Stimulated activated CD4-positive, alpha-beta T cell treated with anti-CD3 and anti-CD28 coated beads, Interleukin-1b, Interleukin-23, amount 100 ng/mL, for 1 hour (primary cell): ENCODE measurements at places on chromosomes 12 and 14.

- DNase-seq = no peak
Measured at GRCh38 chr12:128513331-128513730, 246.4 kb downstream of the TMEM132C start.

- DNase-seq = no peak
Measured at GRCh38 chr12:55743406-55744339, 751 bp downstream of the GDF11 start.

GRCh38 chr14:23478109-23478759 lies 8.7 kb downstream of the NGDN start:
- DNase-seq = peak; percentile 23

- peak; percentile 72 for DNase-seq
Measured at GRCh38 chr12:121015825-121016766, at the start of gene C12orf43. C12orf43 (minus strand) TSS chr12:121016487; CDS start chr12:121016474, 13 bp downstream.

DNA sequence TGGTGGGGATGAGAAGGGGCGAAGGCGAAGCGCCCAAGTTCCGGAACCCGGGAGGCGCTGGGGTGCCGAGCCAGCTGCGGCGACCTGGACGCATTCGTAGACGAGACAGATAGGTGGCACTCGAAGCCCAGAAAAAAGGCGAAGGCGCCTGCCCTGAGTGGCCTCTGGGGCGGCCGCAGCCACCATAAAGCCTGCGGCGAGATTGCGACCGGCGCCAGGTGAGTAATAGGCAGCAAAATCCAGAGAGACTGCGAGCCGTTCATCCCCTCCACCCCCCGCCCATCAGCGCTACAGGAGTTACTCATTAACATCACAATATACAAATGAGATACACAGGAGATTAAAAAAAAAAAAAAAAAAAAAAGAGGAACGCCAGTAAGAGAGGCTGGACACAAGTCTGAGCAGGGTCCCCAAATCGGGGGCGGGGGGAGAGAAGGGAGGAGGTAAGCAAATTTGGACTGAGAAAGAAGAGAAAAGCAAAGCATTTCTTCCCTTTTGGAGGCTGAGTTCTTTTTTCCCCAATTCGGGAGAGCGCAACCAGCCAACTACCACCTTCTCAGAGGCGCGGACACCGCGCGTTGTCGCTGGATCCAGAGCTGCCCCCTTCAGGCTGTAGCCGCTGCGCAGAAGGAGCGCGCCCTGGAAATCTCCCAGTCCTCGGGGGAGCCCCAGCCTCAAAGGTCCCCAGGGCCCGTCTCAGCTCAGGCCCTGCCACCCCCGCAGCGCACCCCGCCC lies 15.7 kb downstream of the TBX3 start:
- DNase-seq = no peak

DNA sequence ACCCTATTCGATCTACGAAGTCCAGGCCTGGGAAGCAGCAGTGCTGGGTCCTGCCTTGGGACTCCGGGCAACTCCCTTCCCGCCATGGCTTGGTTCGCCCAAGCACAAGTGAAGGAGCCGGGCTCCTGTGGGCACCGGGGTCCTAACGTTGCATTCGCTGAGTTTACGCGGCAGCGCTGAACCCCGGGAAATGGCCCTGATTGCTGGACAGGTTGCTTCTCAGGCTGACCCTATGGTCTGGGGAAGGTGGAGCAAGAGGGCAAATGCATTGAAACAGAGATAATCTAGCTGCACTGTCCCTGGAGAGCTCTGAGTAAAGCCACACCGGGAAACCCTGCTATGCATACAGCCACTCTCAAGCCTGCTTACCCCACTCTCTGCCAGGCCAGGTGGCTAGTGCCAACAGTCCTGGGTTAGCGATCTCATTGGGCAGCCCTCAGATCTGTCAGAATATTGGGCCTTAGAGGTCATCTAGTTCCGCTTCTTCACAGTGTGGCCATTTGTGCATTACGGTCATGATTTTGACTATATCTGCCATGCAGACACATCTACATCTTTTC lies 11.3 kb downstream of the SYNE3 start:
- DNase-seq = no peak

GRCh38 chr12:88726806-88727720 lies 146.8 kb upstream of the KITLG start:
- DNase-seq = no peak

DNA sequence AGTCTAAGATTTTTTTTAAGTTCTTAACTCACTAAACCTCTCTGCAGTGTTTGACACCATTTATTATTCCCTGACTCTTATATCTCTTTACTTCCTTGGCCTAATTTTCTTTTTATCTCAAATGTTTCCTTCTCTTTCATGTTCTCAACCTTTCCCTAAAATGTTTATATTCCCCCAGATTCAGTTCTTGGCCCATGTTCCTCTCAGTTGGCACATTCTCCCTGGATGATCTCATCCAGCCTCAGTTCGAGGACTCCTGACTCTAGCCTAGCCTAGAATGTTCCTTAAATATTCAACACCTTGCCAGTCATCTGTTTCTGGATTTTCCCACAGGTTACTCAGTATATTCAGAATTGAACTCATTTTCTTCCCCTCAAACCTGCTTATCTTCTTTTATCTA lies 81.3 kb downstream of the SCN8A start:
- DNase-seq = no peak

- no peak for DNase-seq
Measured at GRCh38 chr12:7154901-7155470, 24.8 kb downstream of the CLSTN3 start.

DNA sequence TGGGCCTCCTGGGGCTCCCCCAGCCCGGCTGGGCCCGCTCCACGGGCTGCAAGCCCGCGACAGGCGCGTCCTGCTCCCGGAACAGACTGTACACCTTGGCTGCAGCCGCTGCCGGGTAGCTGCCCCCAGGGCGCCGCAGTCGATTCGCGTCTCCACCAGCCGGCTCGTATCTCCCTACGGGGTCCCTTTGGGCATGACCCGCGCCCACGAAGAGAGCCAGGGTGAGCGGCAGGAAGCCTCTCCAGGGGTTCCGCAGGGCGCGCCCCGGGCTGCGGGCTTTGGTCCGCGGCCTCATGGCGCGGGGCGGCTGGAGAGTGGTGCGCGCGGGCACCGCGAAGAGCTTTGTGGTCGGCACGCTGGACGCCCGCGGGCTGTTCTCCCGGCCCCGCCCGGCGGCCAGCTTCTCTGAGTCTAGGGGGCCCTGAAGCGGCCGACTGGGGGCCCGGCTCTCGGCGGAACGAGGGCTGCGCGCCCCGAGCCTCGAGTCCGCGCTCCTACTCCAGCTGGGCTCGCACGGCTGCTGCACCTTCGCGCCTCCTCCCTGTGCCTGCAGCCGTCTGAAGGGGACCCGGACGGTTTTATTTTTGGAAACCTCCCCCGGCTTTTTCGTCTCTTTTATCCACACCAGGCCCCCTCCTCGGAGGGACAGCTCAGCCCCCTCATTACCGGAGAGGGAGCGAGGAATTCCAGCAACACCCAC lies at the start of gene LTBP2:
Gene LTBP2, minus strand, starts transcription at position 588 of the 700 bp plus-strand sequence. Its CDS starts 293 bp downstream, at position 295.
- no peak for DNase-seq

DNA sequence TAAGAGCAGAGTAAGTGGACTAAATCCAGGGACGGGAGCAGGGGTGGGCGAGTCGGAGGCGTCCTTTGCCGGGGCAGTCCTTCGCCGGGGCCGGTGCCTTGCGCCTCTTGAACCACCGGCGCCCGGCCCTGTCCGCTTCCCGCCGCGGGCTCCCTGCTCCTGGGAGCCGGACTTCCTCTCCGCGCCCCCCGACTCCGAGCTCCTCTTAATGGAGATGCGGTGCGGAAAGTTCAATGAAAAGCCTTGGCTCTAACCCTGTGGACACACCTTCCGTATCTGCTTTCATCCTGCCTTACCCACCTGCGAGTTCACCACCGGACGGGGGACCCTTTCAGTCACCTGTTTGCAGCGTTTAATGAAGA lies 412 bp downstream of the FGFR1OP2 start:
- no peak for DNase-seq

DNA sequence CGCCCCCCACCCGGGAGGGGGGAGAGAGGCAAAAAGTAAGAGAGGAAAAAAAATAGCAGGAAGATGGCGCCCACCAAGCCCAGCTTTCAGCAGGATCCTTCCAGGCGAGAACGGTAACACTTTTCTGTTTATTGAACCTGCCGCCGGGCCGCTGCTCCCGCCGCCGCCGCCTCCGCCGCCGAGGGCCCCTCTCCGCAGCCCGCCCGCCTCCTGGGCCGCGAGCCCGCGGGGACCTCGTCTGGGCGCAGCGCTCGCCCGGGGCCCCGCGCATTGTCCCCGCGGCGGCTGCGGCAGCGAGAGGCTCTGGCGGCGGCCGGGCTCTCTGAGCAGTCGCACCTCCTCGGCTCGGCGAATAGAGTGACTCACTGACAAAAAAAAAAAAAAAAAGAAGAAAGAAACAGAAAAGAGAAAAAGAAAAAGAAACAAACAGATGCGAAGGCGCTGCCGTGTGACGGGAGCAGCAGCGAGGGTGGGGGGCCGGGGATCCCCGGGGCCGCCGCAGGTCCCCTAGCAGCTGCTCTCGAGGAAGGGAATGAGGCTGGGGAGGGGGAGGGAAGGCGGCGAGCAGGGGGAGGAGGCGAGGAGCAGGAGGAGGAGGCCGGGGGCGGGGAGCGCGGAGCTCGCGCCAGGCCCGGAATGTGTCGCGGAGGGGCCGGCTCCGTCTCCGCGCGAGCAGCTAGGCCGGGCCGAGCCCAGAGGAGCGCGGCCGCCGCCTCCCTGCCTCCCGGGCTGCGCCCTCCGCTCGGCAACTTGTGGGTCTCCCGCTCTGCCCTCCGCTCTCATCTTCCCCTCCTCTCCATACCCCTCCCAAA lies 781 bp downstream of the NPAS3 start:
- no peak for DNase-seq

GRCh38 chr12:124387528-124387911 lies 92.6 kb downstream of the RFLNA start:
- no peak for DNase-seq

DNA sequence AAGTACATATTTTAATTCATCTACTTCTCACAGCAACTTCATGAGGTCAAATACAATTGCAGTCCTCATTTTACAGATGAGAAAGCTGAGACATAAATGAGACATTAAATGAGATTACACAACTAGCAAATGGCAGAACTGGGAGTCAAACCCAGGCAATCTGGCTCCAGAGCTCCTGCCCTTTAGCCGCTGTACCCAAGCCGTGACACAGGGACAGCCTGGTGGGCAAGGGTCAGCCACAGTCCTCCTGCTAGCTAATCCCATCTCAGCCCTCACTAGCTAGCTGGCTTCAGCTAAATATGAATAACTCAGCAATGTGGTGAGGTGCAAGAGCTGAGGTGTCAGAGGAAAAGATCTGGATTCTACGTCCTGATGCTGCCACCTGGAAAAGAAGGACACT lies 54.8 kb downstream of the NINJ2 start:
- DNase-seq = no peak

GRCh38 chr12:93080994-93081809 lies 152.1 kb upstream of the EEA1 start:
- no peak for DNase-seq

DNA sequence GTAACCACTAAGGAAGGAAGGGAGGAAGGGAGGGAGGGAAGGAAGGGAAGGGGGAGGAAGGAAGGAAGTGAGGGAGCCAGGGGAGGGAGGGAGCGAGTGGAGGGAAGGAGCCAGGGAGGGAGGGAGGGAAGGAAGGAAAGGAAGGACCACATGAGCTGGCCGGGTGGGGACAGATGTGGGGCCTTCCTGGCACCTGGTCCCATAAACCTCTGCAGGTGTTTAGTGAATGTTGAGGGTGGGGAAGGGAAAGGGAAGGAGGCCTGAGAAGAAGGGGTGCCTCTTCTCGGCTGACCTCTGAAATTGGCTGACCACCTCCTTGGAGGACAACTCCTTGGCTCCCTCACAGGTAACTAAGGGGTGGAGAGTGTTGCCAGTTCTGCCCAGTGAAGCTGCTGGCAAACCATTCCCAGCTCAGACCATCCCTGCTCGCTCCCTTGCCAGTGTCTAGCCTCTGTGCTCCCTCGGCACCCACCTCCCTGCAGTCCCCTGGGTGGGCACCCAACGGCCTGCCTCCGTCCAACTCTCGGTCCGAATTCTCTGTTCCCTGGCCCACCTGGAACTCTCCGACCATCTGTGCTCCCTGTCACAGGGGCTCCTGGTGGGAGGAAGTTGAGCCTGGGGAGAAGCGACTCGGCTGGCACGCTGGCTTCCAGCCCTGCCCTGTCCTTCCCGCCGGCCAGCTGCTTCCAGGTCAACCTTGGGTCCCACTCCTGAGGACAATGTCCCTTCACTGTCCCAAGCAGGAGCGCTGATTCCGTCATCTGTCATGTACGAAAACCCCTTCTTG lies 12.2 kb upstream of the PPP1R13B start:
- no peak for DNase-seq

DNA sequence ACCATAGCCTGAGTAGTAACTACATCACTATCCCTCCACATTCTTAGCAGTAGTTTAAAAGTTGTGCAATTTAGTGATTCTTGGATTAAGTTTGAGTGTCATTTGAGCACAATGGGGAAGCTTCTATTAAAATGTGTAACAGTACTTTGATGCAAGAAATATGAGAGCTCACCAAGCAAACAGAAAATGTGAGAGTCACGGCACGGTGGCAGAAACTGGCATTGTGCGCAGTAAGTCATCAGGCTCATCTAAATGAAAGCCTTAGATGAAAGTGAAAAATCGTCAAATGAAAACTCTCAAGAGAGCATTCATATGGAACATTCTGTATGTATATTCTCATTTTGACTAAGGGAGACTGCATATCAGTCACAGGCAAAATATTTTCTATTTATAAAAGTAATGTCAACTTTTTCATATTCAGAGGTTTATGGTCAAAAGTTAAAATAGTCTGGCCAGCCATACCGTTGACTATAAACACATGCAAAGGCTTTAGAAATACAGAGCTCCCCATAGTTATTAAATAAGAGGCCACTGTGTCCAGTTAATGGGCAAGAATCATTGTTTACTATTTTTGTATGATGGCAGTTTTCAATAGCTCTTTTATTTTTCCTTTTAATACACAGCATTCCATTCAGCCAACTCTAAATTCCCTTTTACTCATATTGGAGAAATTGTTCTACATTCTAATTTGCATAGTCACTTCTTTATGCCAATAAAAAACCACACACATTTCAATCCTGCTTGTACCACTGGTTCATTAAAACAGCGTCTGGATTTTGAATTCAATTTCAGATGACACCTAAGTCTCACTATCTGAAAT lies 167.9 kb downstream of the PRKD1 start:
- DNase-seq = no peak

GRCh38 chr12:12028668-12029402 lies 41.9 kb upstream of the BCL2L14 start:
- DNase-seq = no peak

- DNase-seq = no peak
Measured at GRCh38 chr14:79493081-79493645, 718.1 kb downstream of the DIO2 start.

DNA sequence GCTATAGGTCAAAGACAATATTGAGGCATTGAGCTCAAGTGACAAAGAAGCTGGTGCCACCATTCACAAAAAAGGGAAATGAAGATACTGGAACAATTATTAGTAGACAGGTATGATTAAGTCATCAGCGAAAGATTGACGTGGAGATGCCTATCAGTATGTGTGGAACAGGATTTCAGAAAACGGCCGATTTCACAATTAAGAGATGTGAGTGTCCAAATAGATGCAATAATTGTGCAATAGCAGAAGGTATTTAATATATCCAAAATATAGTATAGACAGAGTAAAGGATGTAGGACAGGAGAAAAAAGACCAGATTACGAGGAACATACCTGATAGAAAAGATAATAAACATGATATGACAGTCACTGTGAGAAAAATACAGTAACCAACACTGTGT lies 433.1 kb downstream of the C12orf50 start:
- DNase-seq = no peak

- no peak for DNase-seq
Measured at GRCh38 chr14:33966276-33966675, 15.4 kb upstream of the EGLN3 start.

GRCh38 chr14:73283608-73284379 lies 46.5 kb downstream of the PAPLN start:
- DNase-seq = no peak
